ENCODE measurements at places on chromosomes 11 and 22.

DNA sequence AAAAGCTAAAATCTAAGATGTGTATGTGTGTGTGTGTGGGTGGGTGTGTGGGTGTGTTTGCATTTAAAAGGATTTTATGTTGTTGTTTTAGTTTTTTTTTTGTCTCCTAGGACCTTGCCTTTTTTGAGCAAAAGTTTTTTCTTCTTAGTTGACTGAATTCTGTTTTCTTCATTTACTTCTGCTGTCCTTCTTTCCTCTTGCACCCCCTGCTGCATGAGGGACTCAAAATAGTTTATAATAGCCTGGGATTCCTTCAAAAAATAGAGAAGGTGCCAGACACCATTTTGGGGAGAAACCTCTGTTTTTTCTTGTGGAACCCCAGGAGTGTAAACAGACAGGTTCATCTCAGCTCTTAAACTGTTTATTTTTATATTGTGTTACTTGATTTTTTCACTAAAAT is 817.7 kb downstream of the TBC1D22A start:
- no peak for DNase-seq

- DNase-seq = no peak
Observed at GRCh38 chr11:123185326-123185725, 9.7 kb downstream of the CLMP start.

DNA sequence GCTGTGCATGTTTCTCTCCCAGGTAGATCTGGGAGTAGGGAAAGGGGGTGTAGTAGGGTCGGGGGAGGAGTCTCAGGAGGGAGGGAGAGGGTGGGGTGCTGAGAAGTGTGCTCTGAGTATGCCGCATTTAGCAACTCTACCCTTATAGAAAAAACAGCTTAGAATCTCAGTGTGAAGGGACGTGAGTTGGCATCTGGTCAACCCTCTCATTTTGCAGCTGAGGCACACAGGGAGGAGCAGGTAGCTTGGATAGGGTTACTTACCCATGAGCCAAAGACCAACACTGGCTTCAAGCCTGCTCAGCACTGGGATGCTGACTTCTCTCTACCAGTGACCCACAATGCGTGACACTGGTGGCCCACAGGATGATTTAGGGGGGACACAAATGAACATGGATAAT is 95.9 kb downstream of the FBXO7 start:
- DNase-seq = no peak

GRCh38 chr11:8081591-8082250 is 710 bp downstream of the TUB start:
- DNase-seq = no peak

- DNase-seq = no peak
Observed at GRCh38 chr11:66641834-66642233, 3.3 kb downstream of the RBM4 start.

GRCh38 chr11:114169821-114170220 is 110.3 kb downstream of the ZBTB16 start:
- no peak for DNase-seq

DNA sequence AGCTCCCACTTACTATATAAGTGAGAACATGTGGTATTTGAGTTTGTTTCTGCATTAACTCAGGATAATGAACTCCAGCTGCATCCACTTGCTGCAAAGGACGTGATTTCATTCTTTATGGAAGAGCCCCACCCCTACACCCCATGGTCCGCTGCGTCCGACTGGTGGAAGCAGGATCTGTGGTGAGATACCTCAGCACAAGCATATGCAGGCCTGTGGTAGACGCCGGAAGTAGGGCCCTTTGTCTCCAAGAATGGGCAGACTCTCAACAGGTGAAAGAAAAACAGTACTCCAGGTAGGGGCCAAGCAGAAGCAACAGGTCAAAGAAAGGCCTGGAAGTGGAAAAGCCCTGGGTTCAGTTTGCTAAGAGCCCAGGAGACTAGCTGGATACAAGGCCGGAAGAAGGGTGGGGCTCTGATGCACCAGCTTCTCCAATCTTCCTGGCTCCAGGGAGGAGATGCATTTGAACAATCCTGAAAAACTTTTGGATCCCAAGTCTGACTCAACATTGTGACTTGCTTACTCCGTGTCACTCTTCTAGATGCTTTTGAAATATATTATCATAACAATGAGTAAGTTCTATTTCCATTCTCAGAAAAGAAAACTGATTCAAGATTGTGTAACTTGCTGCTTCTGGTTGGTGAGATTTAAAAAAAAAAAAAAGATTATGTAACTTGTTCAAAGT is 30.4 kb downstream of the NEAT1 start:
- DNase-seq = peak; percentile 67

DNA sequence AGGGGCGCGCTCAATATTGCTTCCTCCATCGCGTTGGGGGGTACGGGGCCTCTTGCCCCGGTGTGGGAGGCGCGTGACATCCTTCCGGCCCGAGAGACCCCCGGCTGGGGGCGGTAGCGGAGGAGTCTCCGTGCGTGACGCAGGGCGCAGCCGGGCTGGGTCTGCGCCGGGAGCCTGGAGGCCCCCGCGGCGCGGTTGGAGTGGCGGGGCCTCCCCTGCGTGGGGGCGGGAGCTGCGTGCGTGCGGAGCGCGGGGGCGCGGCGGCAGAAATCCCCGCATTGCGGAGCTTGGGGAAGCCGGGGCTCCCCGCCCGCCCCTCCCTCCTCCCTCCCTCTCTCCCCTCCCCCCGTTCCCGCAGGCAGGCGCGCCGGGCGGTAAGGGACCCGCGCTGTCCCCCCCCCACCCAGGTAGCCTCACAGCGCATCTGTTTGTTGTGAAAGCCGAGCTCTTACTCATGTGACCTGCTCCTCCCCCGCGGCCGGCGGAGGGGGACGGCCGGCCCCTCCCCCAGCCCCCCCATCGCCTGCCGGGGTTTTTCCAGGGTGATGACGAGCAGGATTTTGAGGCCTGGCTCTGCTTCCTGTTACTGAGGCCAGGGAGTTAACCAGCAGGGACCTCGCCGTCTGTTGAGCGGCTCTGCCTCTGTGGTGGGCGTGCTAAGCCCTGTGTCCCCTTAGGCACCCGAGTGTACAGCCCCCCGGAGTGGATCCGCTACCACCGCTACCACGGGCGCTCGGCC is 1.6 kb downstream of the PIM3 start:
- DNase-seq = peak; percentile 69

DNA sequence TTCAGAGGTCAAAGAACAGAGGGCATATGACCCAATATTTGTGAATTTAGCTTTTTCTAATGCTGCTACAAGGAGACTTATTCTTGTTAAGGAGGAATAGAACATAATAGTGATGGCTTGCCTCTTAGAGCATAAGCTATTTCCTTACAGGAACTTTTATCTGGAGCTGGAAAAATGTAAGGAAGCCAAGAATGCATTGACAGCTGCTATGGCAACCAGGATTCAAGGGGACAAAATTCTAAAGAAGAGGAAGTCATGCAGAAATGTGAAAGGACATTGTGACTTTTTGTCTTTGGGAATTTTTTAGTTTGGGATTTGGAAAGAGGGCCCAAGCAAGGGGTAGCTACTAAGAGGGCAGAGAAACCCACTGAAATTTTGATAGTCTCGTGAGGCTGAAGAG is 51.1 kb downstream of the EHF start:
- no peak for DNase-seq

DNA sequence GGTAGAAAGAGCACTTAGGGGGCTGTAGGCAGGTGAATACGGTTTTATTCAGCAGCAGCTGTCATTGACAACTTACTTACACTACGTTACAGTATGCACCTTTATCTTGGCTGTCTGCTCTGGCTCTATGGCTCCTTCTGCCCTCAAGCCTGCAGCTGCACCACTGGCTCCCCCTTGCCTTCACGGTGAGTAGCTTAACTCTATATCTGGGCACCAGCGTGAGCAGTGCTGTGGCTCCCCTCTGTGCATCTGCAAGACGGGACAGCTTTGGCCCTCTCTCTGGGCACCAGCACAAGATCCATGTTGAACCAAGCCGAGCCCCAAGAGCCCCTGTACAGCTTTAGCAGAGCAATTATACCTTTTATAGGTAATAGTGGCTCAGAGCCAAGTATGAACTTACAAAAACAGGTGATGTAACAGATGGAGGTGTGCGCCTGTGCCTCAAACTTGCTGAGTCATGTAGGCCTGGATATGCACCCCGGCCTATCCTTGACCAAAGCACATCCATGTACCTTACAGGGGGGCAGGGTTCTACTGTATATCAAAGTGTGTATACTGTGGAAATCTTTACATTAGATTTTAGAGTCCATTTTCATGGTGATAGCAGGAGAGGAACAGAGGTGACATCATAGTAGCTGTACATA is 96.9 kb upstream of the CTSC start:
- DNase-seq = no peak

DNA sequence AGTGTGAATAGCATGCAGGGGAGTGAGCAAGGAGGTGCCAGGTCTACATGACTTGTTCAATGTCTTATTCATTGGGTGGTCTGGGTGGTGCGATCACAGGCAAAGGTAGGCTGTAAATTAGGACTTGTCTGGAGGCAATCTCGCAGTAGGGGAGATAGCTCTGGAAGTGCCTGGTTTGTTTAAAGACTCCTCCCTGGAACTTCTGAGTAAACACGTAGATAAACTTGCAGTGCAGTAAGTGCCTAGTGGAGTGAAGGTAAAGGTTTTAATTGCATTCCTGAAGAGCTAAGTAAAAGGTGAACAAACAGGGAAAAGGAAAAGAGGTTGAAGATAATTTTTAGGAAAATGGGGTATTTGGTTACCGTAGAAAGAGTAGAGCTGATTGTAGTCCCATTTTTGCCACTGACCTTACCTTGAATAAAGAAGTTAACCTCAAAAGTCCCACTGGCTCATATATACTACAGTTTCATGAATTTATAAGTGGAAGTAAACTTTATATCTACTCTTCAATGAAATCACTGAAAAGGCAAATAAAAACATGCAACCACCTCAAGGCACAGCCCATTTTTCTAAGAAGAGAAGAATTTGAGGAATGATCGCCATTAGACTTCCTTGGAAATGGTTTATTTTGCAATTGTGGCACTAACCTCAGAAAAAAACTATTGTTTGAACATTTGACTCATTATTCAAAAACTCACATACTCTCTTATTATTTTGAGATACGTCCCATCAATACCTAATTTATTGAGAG is 44.3 kb downstream of the AASDHPPT start:
- no peak for DNase-seq

GRCh38 chr11:111236383-111236782 is 9.1 kb upstream of the POU2AF2 start:
- DNase-seq = no peak

- DNase-seq = peak; percentile 50
Observed at GRCh38 chr11:59207988-59208451, 4.7 kb downstream of the MPEG1 start.

- DNase-seq = no peak
Observed at GRCh38 chr11:79261684-79262083, 179.1 kb downstream of the TENM4 start.

DNA sequence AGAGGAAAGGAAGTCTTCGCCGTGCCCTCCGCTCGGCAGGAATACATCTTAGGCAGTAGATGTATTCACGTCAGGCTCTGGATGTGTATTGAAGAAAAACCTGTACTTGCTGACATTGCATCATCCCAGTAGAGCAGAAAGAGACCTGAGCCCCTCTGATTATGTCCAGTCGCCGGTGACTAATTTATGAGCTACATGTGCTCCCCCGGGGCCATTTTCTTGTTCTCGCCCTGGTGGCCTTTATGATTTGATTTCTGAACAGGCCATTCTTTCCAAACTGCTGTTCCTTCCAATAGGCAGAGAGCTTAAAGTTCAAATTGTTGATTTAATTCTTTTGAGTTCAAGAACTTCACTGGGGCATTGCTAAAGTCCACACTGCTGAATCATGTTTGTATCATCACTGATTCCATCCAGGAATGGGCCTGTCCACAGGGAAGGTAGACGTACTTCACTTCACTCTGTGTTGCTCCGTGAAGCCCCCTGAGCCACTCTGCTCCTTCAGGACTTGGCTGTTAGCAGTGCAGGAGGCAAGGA is 137.3 kb upstream of the RASSF10 start:
- DNase-seq = no peak

- DNase-seq = no peak
Observed at GRCh38 chr11:69232821-69233743, 60.9 kb upstream of the MYEOV start.

DNA sequence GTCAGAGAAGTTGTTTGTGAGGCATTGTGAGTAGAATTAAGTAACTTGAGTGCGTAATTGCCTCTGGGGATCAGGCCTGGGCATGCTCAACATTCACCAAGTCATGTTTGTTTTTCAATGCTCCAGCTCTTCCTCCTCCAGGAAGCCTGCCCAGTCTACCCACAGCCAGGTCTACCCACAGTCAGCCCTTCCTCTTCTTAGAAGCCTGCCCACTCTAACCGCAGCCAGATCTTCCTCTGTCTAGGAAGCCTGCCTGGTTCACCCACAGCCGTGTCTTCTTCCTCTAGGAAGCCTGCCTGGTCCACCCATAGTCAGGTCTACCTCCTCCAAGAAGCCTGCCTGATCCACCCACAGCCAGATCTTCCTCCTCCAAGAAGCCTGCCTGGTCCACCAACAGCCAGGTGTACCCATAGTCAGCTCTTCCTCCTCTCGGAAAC is 25.0 kb downstream of the LRP5 start:
- no peak for DNase-seq

GRCh38 chr11:97860237-97860636 is 1160.5 kb upstream of the CNTN5 start:
- no peak for DNase-seq

GRCh38 chr11:126452241-126453101 is 97.0 kb downstream of the ST3GAL4 start:
- DNase-seq = no peak

DNA sequence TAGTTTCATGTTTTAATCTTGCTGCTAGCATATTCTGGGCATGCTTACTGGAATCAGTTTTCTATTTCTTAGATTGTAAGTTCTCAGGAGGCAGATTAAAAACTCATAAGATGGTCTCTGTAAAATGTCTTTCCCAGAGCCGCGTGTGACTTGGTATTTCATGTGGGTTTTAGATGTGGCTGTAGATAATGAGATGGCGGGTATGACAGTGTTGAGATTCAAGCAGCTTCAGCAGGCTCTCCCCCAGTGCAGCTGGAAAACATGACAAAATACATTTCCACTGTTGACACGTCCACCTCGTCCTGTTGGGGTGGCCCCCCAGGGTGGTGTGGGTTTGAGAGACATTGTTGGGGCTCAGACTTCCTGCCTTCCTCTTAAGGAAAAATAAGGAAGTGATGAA is 106.8 kb downstream of the KIRREL3 start:
- no peak for DNase-seq

- DNase-seq = peak; percentile 6
Observed at GRCh38 chr11:63641727-63642126, 27.5 kb upstream of the PLAAT3 start.

GRCh38 chr11:29389793-29390192 is 627.0 kb downstream of the KCNA4 start:
- DNase-seq = no peak

DNA sequence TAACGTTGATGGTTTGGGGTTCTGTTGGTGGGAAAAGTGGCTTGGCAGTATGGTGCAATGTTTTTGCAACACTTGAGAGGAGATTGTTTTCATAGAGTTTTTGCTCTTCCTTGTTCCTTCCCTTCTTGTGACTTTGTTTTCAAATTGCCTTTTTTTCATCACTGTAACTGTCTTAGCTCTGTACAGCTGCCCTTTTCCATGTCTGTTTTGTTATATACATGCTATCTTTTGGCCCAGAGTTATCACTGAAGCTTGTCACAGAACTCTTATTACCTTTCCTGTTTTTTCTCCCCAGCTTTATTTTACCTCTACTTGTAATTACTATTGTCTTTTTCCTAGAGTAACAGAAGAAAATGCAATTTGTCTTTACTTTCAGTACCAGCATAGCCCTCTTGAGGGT is 154.1 kb downstream of the DDX10 start:
- DNase-seq = no peak

Data from amniotic stem cell (primary cell).